ENCODE measurements at places on chromosomes 1 and 21.

DNA sequence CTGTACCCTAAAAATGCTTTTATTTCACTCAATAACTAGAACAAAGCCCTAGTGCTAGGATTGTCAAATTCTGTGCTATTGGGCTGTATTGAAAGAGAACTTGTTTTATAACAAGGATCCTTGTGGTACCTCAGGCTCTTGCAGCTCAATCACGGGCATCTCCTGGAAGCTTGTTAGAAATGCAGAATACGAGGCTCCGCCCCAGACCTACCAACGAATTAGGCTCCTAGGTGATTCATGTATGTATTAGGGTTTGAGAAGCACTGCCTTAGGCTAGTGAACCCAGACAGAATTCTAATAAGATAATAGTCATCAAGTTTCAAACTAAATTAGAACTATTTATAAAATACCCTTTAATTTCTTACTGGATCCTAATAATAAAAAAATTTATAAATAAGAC, 45.6 kb downstream of the ZZZ3 start:
- DNase-seq, result peak; percentile 58

DNA sequence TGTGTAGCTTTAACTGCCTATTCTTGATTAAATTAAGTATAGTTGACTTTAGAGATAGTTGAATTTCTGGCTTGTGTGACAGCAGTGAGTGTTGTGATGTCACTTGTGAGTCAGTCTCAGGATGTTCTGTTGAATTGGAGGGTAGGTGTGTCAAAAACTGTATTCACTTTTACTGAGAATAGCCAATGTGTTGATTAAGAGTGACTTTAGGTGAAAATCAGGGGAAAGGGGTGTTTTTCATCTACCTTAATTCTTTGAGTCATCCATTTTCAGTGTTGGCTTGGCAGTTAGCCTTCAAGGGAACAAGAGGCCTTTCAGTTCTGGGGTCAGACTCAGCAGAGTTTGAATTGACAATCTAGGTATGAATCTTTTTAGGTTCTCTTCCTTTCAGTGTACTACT, 75.9 kb downstream of the CDC14A start:
- DNase-seq, result no peak

DNA sequence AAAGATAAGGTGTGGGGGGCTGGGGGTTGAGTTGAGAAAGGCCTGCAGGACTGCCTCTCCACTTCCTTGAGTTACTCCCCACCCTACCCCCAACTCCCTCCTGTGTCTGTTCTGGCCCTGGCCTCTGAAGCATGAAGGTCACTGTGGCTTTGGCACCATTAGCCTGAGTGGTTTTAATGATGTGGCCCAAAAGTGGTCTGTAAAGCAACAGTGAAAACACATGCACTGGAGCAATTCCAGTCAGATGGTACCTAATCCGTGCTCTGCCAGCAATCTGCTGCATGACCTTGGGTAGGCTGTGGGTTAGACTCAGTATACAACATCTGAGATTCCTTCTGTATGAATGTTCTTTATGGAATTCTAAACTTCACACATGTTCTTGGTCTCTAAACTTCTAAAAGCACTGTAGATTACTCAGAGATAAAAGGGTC, 86.5 kb upstream of the ATP1A1 start:
- no peak for DNase-seq

DNA sequence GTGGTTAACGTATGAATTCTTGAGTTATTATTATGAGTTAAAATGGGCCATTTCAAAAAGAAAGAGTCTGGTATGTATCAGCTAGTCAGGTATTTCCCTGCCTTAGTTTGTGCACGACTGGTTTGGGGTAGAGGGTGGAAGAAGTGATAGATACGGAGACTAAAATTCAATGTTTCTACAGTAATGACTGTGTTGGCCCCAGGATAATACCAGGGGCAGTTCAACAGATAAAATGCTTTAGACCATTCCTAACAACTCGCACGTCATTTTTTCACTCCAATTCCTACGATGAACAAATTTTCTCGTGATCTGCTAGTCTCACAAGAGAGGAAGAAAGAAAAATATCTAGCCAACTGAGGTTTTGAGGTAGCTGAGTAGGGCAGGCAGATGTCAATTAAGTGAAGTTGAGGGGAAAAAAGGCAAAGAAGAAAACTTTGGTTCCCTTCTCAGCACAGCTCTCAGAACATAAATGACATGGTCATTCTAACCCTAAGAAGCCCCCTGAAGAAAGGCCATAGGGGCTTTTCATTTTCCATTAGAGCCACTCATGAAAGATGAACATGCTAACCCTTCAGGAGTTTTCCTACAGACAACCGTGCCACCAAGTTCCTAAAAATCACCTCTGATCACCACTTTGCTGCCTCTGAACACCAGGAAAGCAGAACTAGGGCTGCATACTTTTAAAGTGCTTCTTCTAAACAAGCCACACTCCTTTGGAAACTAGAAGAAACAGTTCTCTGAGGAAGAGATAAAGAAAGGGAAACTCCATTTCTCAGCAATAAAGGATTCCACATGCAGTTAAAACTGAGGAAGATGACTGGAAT, 5.6 kb downstream of the MCOLN2 start:
- no peak for DNase-seq

GRCh38 chr1:58837886-58838285, 54.0 kb upstream of the JUN start:
- no peak for DNase-seq

DNA sequence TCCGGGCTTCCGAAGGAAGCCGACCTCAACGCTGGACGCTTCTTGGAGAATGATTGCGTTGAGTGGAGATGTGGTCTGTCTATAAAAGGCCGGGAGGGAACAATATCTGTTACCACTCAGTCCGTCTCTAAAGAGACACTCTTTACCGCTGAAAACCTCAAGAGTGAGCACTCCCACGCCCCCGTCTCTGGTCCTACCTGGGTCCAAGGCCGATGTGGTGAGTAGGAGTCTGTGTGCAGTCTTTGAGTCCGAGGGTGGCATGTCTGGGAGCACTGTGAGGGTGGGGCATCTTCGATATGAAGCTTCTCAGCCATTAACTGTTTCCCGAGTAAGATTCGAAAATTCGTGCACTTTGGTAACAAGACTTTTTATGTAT, 576 bp downstream of the ZFP69 start:
- no peak for DNase-seq

DNA sequence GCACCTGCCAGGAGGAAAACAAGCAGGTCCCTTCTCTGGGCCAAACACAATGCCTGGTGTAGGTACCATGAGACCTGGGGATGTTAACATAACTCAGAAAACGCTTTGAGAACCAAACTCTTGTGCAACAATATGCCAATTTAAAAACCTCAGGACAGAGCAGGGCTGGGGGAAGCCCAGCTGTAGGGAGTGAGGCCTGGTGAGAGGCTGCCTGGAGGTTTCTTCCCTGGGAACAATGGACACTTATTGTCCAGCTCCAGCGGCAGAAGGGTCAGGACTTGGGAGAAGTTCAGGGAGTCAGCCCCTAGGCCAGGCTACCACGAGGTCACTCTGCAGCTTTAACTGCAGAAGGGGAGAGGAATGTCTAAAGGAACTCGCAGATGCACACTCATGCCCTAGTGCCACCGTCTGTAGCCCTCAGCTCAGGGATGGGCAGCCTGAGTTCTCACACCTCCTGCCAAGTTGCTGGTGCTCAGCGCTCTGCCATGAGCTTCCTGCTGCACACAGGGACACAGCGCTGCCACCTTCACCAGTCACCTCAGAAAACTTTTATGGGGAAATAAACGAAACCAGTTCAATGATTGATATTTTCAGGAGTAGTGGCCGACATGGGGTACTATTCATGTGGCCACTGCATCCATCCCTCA, 8.5 kb downstream of the GPR157 start:
- DNase-seq, result no peak

- no peak for DNase-seq
Measured at GRCh38 chr1:214075999-214076707, 88.4 kb downstream of the PROX1 start.

DNA sequence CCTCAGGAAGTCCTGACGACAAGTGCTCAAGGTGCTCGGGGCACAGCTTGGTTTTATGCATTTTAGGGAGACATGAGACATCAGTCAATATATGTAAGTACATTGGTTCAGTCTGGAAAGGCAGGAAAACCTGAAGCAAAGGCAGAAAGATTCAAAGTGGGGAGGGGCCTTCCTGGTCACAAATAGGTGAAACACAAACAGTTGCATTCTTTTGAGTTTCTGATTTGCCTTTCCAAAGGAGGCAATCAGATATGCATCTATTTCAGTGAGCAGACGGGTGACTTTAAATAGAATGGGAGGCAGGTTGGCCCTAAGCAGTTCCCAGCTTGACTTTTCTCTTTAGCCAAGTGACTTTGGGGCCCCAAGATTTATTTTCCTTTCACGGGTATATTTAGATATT, 8.9 kb upstream of the RNF187 start:
- peak; percentile 57 for DNase-seq

DNA sequence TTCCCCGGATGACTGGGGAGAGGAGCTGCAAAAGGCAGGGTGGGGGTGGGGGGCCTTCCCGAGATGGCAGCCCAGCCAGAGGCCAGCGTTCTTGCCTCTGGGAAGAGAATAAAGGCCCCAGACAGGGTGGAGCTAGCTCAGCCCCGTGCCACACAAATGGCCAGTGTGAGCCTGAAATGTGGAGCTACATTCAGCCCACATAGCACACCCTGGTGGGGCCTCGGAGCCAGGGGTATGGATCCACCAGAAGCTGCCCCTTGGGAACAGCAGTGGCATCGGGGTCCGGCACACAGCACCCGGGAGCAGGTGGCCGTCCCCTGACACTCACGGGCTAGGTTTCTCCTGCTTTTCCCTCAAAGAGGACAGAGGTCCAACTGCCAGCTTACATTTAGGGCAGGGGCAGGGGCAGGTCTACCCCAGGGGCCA, 93.9 kb downstream of the PDE9A start:
- no peak for DNase-seq

DNA sequence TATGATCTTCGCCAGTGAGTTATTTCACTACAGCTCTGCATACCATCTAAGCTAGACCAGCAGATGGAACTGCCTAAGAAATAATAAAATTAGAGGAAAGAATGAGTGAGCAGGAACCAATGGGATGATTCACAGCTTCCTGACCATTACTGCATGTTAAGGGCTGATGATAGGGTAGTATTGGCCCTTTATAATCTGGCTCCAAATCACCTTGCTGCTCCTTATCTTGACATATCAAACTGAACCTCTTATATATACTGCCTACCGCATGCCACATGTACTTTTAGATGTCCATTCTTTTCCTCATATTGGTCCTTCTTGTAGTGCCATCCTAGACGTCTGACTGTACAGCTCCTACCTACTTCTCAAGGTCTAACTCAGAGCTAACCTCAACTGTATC, 524.4 kb downstream of the DPYD start:
- DNase-seq, result no peak

- DNase-seq, result no peak
Measured at GRCh38 chr21:33444499-33444898, 35.3 kb downstream of the TMEM50B start.

GRCh38 chr1:37288900-37289299, 185.5 kb upstream of the ZC3H12A start:
- DNase-seq, result no peak

All from GM23338 (cell line).